Nucleus accumbens (tissue), 56 donors: ENCODE measurements at places on chromosomes 7 and 10.

DNA sequence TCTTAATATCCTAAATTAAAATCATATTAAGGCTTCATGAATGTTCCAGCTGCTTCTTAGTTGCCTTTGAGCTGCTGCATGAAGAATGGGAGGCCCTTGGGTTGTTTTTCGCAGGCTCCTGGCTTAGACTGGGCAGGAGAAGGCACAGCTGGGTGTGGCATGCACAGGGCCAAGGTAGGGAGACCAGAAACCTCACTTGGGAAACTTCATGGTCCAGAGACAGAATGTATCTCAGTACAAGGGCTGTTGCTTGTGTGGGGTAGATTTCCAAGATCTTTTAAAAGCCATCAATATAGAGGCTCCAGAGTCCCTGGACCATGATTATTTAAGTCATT lies 49.9 kb downstream of the BUB3 start:
- DNase-seq = no peak

GRCh38 chr10:29387269-29387668 lies 98.4 kb downstream of the LYZL1 start:
- DNase-seq = no peak

GRCh38 chr7:149616898-149617297 lies 119.3 kb upstream of the ZNF746 start:
- DNase-seq = no peak

- no peak for DNase-seq
Measured at GRCh38 chr7:158419238-158419785, 168.3 kb downstream of the PTPRN2 start.

DNA sequence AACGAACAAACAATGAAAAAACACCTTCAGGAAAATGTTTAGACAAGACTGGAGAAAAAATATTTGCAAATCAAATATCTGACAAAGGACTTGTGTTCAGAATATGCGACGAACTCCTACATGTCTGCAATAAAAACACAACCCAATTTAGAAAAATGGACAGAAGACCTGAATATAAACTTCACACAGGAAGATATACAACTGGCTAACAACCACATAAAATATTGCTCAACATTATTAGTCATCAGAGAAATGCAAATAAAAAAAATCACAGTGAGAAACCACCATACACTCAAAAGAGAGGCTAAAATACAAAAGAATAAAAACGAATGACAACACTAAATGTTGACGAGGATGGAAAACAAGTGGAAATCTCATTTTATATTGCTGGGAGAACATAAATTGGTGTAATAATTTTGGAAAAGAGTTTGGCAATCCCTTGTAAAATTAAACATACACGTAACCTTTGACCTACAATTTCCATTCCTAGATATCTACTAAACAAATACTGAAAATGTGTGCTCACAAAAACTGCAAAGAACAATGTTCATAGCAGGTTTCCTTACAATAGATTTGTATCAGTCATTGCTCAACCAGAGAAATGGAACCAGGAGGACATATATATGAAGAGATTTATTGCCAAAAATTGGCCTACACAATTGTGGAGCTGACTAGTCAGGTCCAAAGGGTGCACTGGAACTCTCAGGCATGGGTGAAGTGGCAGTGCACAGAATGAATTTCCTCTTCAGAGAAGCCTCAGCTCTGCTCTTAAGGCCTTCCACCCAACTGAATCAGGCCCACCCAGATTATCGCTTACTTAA lies 82.9 kb upstream of the OGDHL start:
- no peak for DNase-seq

DNA sequence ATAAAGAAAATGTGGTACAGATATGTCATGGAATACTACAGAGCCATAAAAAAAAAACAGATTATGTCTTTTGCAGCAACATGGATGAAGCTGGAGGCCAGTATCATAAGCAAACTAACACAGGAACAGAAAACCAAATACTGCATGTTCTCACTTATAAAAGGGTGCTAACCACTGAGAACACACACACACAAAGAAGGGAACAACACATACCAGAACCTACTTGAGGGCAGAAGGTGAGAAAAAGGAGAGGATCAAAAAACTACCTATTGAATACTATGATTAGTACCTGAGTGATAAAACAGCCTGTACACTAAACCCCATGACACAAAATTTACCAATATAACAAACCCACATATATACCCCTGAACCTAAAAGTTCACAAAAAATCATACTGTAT lies 144.6 kb downstream of the TPK1 start:
- no peak for DNase-seq
